ENCODE measurements at places on chromosomes 1 and 21. TPM values are rescaled to one million over a fixed set of nuclear protein-coding genes. Genes with fewer than 3 reads are reported as not detected.

DNA sequence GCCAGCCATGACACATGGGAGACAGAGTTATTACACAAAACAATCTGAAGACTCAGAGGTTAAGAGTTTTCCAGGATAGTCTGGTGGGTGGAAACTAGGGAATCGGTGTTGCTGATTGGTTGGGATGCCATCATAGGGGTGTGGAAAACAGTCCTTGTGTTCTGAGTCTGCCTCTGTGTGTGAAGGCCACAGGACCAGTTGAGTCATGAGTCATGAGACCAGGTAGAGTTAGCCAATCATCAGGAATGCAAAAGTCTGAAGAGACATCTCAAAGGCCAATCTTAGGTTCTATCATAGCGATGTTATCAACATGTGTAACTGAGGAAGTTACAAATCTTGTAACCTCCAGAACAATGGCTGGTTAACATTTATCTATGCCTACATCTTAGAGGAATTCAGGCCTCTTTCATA is 49.7 kb upstream of the NEK7 start:
- DNase-seq: peak; percentile 18
- H3K36me3 ChIP-seq: no peaks in the 10 kb centered on the region
- no peak overlapping the region for H3K27ac ChIP-seq
- H3K4me1 ChIP-seq: no peaks in the 10 kb centered on the region
- no peaks in the 10 kb centered on the region for H3K27me3 ChIP-seq

DNA sequence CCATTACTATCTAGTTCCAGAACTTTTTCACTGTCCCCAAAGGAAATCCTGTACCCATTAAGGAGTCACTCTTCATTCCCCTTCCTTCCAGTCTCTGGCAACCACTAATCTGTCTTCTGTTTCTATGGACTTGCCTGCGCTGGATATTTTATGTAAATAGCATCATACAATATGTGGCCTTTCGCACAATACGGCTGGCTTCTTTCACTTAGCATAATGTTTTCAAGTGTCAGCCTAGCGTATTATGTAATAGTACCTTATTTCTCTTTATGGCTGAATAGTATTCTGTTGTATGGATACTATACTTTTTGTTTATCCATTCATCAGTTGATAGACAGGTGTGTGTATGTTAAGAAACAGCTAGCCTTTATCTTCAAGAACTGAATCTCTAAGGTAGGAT is 14.3 kb downstream of the ATF3 start:
- H3K4me3 ChIP-seq: no peak overlapping the region
- no peaks in the 10 kb centered on the region for H3K27me3 ChIP-seq
- DNase-seq: no peak
- peaks cover 4% of the 10 kb centered on the region for H3K4me1 ChIP-seq
- H3K36me3 ChIP-seq: no peaks in the 10 kb centered on the region

GRCh38 chr1:204564835-204565234 is 48.6 kb downstream of the MDM4 start:
- no peaks in the 10 kb centered on the region for H3K27me3 ChIP-seq
- no peak for DNase-seq
- peaks cover 6% of the 10 kb centered on the region for H3K4me1 ChIP-seq
- H3K27ac ChIP-seq: no peak overlapping the region

- H3K4me3 ChIP-seq: peak overlapping the region; percentile 73
- no peaks in the 10 kb centered on the region for H3K36me3 ChIP-seq
- no peak overlapping the region for H3K27ac ChIP-seq
- DNase-seq: peak; percentile 60
- H3K27me3 ChIP-seq: peaks cover 33% of the 10 kb centered on the region
These were observed 844 bp downstream of the NIBAN1 start for GRCh38 chr1:184973272-184974055.

DNA sequence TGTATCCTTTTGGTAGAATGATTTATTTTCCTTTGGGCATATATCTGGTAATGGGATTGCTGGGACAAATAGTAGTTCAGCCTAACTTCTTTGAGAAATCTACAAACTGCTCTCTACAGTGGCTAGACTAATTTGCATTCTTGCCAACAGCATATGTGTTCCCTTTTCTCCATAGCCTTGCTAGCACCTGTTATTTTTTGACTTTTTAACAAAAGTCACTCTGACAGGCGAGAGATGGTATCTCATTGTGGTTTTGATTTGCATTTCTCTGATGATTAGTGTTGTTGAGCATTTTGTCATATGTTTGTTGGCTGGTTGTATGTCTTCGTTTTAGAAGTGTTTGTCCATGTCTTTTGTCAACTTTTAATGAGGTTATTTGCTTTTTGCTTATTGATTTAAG is 99.8 kb downstream of the UCK2 start:
- no peak overlapping the region for H3K27ac ChIP-seq
- no peaks in the 10 kb centered on the region for H3K27me3 ChIP-seq
- no peak overlapping the region for H3K4me3 ChIP-seq
- H3K36me3 ChIP-seq: no peaks in the 10 kb centered on the region
- no peak for DNase-seq
- no peaks in the 10 kb centered on the region for H3K4me1 ChIP-seq

DNA sequence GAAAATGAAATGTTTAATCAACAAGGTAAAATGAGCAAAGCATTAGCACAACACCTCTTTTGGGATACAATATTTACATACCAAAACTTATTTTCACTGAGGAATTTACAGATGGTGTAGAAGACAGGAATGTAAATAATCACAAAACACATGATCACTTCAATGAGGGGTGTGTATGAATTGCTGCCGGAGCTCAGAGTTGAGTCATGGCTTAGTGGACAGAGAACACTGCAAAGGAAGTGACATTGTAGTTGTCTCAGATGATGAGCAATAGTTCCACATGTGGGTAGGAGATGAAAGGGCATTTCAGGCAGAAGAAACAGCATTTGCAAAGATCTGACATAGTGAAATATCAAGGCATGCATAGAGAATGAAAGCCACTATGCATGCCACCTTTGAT is 5.6 kb upstream of the KPRP start:
- H3K27ac ChIP-seq: no peak overlapping the region
- H3K4me1 ChIP-seq: no peaks in the 10 kb centered on the region
- H3K36me3 ChIP-seq: no peaks in the 10 kb centered on the region
- H3K4me3 ChIP-seq: no peak overlapping the region
- no peaks in the 10 kb centered on the region for H3K27me3 ChIP-seq
- DNase-seq: no peak

GRCh38 chr21:25708467-25709065 is 26.1 kb downstream of the ATP5PF start:
- no peaks in the 10 kb centered on the region for H3K27me3 ChIP-seq
- H3K27ac ChIP-seq: no peak overlapping the region
- DNase-seq: peak; percentile 47
- no peaks in the 10 kb centered on the region for H3K36me3 ChIP-seq
- no peaks in the 10 kb centered on the region for H3K4me1 ChIP-seq

- no peak for DNase-seq
- no peak overlapping the region for H3K4me3 ChIP-seq
- no peaks in the 10 kb centered on the region for H3K36me3 ChIP-seq
- H3K27ac ChIP-seq: no peak overlapping the region
- no peaks in the 10 kb centered on the region for H3K4me1 ChIP-seq
- no peaks in the 10 kb centered on the region for H3K27me3 ChIP-seq
These were observed 38.8 kb downstream of the WDR4 start for GRCh38 chr21:42840411-42841155.

DNA sequence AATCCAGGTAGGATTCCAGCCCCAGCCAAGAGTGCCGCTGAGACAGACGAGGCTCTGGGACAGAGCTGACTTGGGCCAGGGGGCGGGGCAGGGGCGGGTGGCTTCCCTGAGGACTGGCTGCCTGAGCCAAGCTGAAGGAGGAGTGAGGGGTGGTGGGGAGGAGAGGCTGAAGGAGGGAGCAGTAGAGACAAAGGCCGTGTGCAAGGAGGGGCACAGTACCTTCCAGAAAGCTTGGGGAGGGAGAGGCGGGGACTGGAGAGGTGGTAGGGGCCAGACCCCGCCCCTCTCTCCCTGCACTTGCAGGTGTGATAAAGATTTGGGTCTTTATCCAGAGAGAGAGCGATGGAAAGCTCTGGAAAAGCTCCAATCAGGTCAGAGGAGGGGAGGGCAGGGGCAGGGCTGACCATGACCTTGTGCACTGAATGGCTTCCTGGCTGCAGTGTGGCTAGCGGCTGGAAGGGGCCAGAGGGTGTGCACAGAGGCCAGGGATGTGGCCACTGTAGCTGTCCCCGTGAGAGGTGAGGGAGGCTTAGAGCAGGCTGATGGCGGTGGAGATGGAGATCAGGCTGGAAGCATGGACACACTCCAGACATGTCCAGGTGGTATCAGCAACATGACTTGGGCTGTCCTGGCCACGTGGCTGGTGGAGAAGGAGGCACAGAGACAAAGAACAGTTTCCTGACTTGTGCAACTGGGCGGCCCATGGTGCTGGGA is 6.7 kb upstream of the EPHA8 start:
- no peak for DNase-seq
- H3K27me3 ChIP-seq: peaks cover 48% of the 10 kb centered on the region
- no peaks in the 10 kb centered on the region for H3K4me1 ChIP-seq
- no peak overlapping the region for H3K4me3 ChIP-seq

- no peak overlapping the region for H3K4me3 ChIP-seq
- H3K27ac ChIP-seq: no peak overlapping the region
- H3K36me3 ChIP-seq: no peaks in the 10 kb centered on the region
- H3K4me1 ChIP-seq: no peaks in the 10 kb centered on the region
- no peak for DNase-seq
- no peaks in the 10 kb centered on the region for H3K27me3 ChIP-seq
These were observed 119.3 kb upstream of the BACE2 start for GRCh38 chr21:41048623-41049022.

GRCh38 chr1:3120140-3120539 is 51.1 kb downstream of the PRDM16 start:
- H3K27ac ChIP-seq: no peak overlapping the region
- H3K4me1 ChIP-seq: peaks cover 7% of the 10 kb centered on the region
- no peaks in the 10 kb centered on the region for H3K36me3 ChIP-seq
- H3K27me3 ChIP-seq: no peaks in the 10 kb centered on the region
- H3K4me3 ChIP-seq: no peak overlapping the region

- H3K36me3 ChIP-seq: no peaks in the 10 kb centered on the region
- H3K4me1 ChIP-seq: no peaks in the 10 kb centered on the region
- no peak overlapping the region for H3K27ac ChIP-seq
- H3K4me3 ChIP-seq: no peak overlapping the region
- H3K27me3 ChIP-seq: peaks cover 7% of the 10 kb centered on the region
These were observed 2.6 kb upstream of the FCRLB start for GRCh38 chr1:161718559-161719324.

DNA sequence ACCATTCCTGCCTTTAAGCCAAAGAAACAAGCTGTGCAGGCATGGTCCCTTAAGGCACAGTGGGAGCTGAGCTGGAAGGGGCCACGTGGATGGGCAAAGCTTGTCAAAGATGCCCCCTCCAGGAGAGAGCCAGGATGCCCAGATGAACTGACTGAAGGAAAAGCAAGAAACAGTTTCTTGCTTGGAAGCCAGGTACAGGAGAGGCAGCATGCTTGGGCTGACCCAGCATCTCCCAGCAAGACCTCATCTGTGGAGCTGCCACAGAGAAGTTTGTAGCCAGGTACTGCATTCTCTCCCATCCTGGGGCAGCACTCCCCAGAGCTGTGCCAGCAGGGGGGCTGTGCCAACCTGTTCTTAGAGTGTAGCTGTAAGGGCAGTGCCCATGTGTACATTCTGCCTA is 1.3 kb upstream of the SLC50A1 start:
- no peaks in the 10 kb centered on the region for H3K36me3 ChIP-seq
- peaks cover 37% of the 10 kb centered on the region for H3K4me1 ChIP-seq
- DNase-seq: no peak
- no peak overlapping the region for H3K4me3 ChIP-seq

GRCh38 chr1:230308039-230308438 is 118.1 kb downstream of the PGBD5 start:
- no peaks in the 10 kb centered on the region for H3K36me3 ChIP-seq
- DNase-seq: peak; percentile 52
- peaks cover 5% of the 10 kb centered on the region for H3K4me1 ChIP-seq
- H3K4me3 ChIP-seq: no peak overlapping the region
- no peaks in the 10 kb centered on the region for H3K27me3 ChIP-seq

The PTAFR gene
- 1.4 TPM for polyA plus RNA-seq

The S100A7A gene
- polyA plus RNA-seq: not detected

The FCMR gene
- 0.88 TPM for polyA plus RNA-seq

The PWP2 gene
- 0.36 TPM for polyA plus RNA-seq

The VWA1 gene
- 131 TPM for polyA plus RNA-seq

The LIN28A gene
- polyA plus RNA-seq: 0.23 TPM

The LRRC42 gene
- polyA plus RNA-seq: 58.2 TPM

The ANGPTL3 gene
- 42.2 TPM for polyA plus RNA-seq

The GJC2 gene
- polyA plus RNA-seq: 0.63 TPM

The AIM2 gene
- polyA plus RNA-seq: 1.1 TPM

The SNX27 gene
- 18.2 TPM for polyA plus RNA-seq

The LORICRIN gene
- polyA plus RNA-seq: not detected

The CADM3 gene
- polyA plus RNA-seq: 0.77 TPM

The FAM78B gene
- polyA plus RNA-seq: 0.77 TPM

All from hepatocyte (in vitro differentiated cells).